ENCODE measurements at places on chromosomes 11 and 22.

GRCh38 chr11:43541993-43542392 lies 138.5 kb upstream of the HSD17B12 start:
- no peak for DNase-seq

- DNase-seq = no peak
Observed at GRCh38 chr22:48256776-48257684, 1494.6 kb downstream of the TBC1D22A start.

- no peak for DNase-seq
Observed at GRCh38 chr11:59766542-59767224, 11.5 kb downstream of the STX3 start.

- DNase-seq = peak; percentile 28
Observed at GRCh38 chr11:111555255-111555654, 14.7 kb downstream of the LAYN start.

- no peak for DNase-seq
Observed at GRCh38 chr22:42957958-42958357, 57.0 kb downstream of the PACSIN2 start.

DNA sequence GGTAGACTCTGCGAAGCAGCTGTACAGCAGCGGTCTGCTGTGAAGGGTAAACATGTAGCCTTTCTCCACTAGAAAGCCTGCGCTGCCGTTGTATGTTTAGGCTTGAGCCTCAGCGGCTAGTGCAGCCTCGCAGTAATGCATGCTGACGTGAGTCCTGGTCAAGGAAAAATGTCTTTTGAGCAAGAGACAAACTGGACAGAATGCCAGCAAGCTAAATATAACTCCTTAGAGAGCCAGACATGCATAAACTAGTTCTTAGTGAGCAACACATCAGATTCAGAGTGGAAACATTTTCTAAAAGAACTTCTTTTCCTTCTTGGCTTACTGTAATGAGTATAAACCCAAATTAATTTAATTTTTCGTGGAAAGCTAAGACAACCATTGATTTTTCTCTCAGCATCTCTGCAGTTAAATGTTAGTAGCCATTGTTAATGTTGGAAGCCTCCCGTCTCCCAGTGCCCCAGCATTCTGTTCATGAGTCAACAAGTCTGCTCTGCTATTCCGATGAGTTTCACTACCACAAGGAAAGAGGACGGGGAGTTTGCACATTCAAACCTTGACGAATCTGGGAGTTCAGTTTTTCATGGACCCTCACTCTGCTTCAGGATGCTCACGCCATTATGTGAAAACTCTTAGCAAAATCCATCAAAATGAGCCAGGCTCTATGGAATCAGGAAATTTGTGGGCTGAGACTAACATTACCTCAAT lies 51.4 kb downstream of the JAM3 start:
- peak; percentile 93 for DNase-seq

GRCh38 chr22:42331014-42331413 lies 60.6 kb upstream of the TCF20 start:
- no peak for DNase-seq

DNA sequence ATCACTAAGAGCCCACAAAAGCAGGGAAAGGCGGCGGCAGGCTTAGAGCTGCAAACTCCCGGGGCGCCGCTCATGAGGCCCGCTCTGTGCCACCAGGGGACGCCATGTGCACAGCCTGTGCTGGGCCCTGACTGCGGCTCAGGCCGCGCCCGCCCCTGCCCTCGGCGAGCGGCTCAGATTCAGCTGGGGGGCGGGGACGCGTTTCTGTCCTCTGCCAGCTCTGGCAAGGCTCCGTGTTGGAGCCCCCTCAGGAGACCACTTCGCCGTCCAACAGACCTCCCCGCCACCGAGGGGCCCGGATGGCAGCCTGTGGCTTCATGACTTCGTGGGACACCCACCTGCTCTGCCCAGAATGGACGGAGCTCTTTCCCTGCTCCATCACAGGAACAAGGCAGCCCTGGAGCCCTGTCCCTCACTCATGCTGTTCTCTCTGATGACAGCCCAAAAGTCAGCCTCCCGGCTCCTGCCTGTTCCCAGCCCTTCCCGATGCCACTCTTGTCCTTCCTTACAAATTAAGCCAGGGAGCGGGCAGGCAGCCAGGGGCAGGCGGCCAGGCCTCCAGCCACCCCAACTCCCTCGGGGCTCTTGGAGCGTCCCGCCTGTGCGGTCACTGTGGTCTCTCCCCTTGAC lies 69.1 kb downstream of the NAT10 start:
- peak; percentile 47 for DNase-seq

- DNase-seq = no peak
Observed at GRCh38 chr11:114209904-114210303, 86.3 kb upstream of the NNMT start.

GRCh38 chr11:77311701-77312100 lies 10.2 kb upstream of the GDPD4 start:
- DNase-seq = no peak

- peak; percentile 51 for DNase-seq
Observed at GRCh38 chr11:47861728-47862127, 13.6 kb upstream of the NUP160 start.

GRCh38 chr11:46527591-46528130 lies 66.2 kb downstream of the AMBRA1 start:
- no peak for DNase-seq

DNA sequence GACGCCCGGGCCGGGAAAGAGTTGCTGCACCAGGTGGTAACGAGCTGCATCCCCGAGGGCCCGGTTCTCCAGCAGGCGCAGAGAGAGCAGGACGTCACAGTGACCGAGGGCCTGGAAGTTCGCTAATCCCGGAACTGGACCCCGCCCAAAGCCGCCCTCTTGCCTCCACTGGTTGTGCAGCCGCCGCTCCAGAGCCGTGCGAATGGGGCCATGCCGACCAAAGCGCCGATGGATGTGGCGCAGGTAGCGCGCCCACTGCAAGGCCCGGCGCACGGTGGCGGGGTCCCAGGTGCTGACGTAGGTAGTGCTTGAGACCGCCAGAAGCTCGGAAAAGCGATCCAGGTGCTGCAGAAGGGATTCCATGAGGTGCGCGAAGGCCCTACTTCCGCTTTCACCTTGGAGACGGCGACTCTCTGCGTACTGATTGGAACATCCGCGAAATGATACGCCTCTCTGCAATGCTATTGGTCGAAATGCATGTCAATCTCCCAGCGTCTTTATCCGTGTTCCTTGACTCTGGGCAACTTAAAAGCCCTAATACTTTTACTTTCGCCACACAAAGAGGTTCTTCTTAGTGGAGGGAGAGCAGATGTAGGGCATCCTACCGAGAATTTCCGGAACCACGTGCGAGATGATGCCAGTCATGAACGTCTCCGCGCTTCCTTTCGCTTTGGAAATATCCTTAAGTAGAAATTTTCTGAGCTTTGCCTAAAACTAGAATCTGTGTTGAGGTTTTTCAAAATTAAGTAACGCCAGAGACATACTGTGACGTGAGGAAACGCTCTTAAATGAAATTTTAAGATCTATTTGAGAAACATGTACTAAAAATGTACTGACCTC lies at the start of gene FANCF:
Gene FANCF (minus strand): TSS at position 376 of the 840 bp plus-strand sequence. CDS start 13 bp downstream, at position 363.
- DNase-seq = peak; percentile 99
